T-helper 9 cell (primary cell): ENCODE measurements at places on chromosomes 5 and 9.

GRCh38 chr5:82225525-82226172, 52.5 kb downstream of the RPS23 start:
- DNase-seq = peak; percentile 46

GRCh38 chr9:106862110-106862820, 701 bp upstream of the ZNF462 start:
- DNase-seq = no peak

GRCh38 chr5:172450861-172451695, 3.2 kb downstream of the SH3PXD2B start:
- DNase-seq = peak; percentile 14

DNA sequence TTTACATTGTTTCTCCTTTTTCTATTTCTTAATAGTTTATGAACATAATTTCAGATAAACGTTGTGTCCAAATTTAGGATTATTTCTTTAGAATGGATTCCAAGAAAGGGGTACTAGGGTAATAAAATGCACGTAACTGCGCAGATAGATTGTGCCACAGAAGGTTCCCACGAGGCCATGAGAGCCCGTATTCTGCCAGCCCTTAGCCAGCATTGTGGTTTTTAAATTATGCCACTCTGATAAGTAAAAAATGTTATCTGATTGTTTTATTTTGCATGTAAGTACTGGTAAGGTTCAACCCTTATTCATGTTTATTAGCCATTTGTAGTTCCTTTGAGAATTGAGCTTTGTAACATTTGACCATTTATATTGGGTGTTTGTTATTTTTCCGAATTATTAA, 88.7 kb downstream of the PRKACG start:
- no peak for DNase-seq

DNA sequence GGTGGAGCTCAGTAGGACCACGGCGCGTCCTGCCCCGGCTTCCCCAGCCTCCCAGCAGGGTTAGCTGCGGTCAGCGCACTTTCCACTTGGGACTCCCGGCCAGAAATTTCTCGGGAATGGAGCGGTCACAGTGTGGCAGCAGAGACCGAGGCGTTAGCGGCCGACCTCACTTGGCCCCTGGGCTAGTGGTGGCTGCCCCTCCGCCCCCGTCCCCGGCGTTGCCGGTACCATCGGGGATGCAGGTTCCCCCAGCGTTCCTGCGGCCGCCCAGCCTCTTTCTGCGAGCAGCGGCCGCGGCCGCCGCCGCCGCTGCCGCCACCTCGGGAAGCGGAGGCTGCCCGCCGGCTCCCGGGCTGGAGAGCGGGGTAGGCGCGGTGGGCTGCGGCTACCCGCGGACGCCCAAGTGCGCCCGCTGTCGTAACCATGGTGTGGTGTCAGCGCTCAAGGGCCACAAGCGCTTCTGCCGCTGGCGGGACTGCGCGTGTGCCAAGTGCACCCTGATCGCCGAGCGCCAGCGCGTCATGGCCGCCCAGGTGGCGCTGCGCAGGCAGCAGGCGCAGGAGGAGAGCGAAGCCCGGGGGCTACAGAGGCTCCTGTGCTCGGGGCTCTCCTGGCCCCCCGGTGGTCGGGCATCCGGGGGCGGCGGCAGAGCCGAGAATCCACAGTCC, 460 bp downstream of the DMRTA1 start:
- peak; percentile 6 for DNase-seq

GRCh38 chr9:135555910-135556309, 5.6 kb upstream of the PAEP start:
- no peak for DNase-seq

DNA sequence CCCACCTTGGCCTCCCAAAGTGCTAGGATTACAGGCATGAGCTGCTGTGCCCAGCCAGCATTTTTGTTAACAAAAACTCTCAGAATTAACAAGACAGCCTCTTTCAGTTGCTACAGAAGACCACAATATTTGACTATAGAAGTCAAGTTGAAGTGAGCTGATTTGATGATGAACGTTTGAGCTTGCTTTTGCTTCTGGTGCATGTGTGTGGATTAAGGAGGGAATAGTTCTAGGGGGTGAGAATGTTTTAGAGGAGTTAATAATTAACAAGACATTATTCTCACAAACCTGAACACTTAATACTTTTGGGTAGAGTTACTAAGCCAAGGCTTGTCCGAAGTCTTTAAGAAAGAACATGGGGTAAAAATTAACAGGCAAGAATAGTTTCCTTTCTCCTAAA, 191.6 kb downstream of the TENT4A start:
- no peak for DNase-seq

- DNase-seq = no peak
Measured at GRCh38 chr9:1941989-1942388, 73.2 kb upstream of the SMARCA2 start.

GRCh38 chr9:87479801-87480201, 17.9 kb upstream of the DAPK1 start:
- no peak for DNase-seq

DNA sequence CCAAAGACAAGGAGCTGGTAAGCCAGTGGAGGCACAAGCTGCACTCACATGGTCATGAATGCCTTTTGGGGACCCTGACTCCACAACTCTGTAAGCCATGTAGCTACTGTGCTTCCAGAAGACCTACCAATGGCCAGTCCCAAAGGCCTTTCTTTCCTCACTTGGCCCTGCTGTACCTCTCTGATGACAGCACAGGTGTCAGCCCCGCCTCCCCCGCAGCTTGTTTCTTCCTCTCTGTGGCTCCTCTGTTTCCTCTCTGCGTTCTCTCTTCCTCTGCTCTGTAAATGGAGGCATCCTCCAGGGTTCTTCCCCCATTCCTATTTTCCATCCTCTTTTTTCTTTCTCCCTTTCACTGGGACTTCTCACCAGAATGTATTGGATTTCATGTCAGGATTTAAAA, 26.7 kb downstream of the SH3TC2 start:
- no peak for DNase-seq

DNA sequence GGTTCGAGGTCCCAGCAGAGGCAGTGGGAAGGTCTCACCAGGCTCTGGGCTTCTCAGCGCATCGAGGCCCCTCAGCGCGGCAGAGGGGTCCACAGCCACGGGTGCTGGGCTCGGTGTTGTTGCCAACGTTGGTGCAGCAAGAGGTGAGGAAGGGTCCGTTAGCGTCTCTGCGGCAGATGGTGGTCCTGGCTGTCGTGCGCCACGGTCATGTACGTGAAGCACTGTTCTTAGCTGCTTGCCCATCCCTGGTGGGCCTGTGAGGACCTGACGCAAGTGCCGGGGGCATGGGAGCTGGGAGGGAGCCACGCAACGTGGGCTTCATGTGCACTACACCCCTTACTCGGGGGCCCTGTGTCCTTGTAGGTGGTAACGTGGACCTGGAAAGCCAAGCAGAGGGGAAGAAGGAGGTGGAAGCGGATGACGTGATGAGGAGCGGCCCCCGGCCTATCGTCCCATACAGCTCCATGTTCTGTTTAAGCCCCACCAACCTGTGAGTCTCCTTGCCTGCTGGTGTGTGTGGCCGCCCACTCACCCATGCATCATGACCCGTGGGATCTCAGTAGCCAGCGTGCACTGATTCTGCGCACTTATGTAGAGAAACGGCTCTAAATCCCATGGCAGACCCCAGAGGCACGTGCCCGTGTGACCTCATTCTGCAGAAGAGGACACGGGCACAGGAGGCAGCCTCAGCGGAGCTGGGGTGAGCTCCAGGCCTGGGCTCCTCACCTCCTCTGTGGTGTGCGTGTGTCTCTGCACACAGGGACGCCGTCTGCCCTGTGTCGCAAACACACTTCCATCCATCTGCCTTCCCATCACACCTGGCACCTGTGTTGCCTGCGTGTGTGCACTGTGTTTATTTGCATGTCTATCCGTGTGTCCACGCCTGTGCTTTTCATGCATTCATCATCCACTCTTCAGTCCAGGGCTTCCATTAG, 166.1 kb downstream of the CACNA1B start:
- no peak for DNase-seq

GRCh38 chr9:96738147-96739027, 39.5 kb downstream of the ZNF510 start:
- no peak for DNase-seq

- DNase-seq = no peak
Measured at GRCh38 chr9:127106466-127106855, 16.0 kb downstream of the ANGPTL2 start.

GRCh38 chr5:39063037-39063436, 11.2 kb downstream of the RICTOR start:
- DNase-seq = no peak
